ENCODE measurements at places on chromosomes 6 and 20.

DNA sequence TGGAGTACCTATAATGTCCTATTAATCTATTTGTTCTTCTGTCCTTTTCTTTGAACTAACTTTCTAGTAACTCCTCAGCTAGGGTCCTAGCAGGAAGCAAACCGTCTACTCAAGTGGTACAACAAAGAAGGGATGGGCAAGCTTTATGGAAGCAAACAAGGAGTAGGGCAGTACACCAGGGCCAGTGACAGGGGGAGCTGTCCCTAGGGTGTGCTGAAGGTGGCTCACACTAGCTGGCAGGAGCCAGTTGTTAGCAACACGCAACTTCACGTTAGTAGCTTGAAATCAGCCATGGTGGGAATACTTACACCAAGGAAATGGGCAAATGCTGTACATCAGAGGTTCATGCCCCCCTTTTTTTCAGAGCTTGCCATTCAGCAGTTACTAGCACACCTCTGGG is 74.0 kb upstream of the EYA2 start:
- peak; percentile 6 for DNase-seq

DNA sequence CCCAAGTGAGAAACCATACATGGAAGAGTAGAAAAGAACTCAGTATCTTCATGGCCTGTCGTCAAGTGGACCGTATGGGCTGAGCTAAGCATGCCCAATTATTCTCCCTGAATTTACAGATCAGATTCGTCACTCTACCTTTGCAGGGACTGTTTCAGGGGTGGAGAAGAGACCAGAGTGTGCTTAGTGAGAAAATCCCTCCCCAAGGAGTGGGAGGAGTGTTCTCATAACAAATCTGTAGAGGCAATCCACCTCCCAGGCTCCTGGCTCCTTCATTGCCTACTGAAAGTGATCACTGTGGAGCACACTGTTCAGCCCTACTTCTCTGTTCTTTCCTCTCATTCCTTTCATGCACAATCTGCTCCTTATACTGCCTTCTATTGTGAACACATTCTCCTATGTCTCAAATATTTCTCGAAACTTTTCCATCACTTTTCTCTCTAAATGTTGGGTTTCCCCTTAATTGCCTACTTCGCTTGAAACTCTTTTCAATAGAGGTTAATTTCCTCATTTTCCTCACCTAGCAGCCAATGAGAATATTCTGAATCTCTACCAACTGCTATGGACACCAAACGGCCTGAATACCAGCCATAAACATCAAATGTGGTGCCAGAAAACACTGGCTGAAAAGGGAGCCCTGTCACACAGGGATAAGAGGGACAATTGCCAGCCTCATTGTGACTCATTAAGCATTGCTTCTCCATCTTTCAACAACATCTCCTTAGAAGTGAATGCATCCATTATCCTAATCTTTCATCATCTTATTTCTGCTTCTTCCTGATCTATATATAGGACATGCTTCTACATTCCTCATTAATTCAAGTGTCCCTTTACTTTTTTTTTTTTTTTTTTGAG is 398.3 kb downstream of the UTRN start:
- DNase-seq = no peak

GRCh38 chr6:100565439-100566104 is 100.9 kb upstream of the SIM1 start:
- DNase-seq = no peak

- DNase-seq = no peak
These were observed 269.5 kb upstream of the ARID1B start for GRCh38 chr6:156507656-156508055.

- no peak for DNase-seq
These were observed 187.4 kb upstream of the RREB1 start for GRCh38 chr6:6920114-6920986.

GRCh38 chr6:92159046-92159445 is 1260.3 kb downstream of the EPHA7 start:
- no peak for DNase-seq
